ENCODE measurements at places on chromosomes 1 and 21. TPM values are rescaled to one million over a fixed set of nuclear protein-coding genes. Genes with fewer than 3 reads are reported as not detected.

GRCh38 chr1:31400393-31400792 is 12.6 kb upstream of the SERINC2 start:
- DNase-seq = no peak

DNA sequence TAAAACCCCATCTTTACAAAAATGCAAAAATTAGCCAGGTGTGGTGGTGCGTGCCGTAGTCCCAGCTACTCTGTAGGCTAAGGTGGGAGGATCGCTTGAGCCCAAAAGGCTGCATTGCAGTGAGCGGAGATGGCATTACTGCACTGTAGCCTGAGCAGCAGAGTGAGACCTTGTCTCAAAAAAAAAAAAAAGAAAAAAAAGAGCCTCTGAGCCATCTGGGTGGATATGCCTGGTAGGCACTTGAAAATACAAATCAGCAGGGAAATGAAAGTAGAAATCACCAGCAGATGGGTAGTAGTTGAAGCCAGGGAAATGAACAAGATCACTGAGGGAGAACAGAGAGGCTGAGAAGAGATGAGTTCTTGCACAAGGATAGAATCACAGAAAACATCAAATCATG is 131.0 kb upstream of the HMCN1 start:
- no peak for DNase-seq

GRCh38 chr1:51422367-51423072 is 92.2 kb upstream of the TTC39A start:
- DNase-seq = no peak

- DNase-seq = no peak
Measured at GRCh38 chr21:24634749-24635148, 972.5 kb downstream of the MRPL39 start.

- no peak for DNase-seq
Measured at GRCh38 chr1:43887748-43888147, 45.9 kb upstream of the ARTN start.

Gene PADI1
- not detected for total RNA-seq

Gene KCNA3
- 0.30 TPM for total RNA-seq

All from tibial nerve (tissue), 4 donors.